ENCODE measurements at places on chromosomes 12 and 14.

- DNase-seq, result no peak
Measured at GRCh38 chr12:49956663-49957569, 4.8 kb upstream of the AQP5 start.

GRCh38 chr12:126182619-126183236 lies 1117.5 kb downstream of the AACS start:
- no peak for DNase-seq

DNA sequence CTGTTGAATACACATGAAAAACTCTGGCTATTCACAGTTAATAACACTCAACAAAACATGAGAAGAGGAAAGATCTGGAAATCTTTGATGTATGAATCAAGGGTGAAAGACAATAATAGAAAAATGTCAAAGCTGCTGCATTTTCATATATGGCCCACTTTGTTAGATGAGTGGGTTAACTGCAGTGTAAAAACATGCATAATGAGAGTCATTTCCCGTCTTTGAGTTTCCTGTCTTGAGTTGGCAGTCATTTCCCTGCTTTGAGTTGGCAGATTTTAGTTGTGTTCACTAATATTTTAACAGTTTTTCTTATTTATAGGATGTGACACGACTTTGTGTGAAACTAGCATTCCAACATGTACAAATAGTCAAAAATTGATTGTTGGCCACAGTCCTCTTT lies 87.9 kb upstream of the PTPRQ start:
- no peak for DNase-seq

- DNase-seq, result no peak
Measured at GRCh38 chr14:30153717-30154116, 226.1 kb upstream of the PRKD1 start.

DNA sequence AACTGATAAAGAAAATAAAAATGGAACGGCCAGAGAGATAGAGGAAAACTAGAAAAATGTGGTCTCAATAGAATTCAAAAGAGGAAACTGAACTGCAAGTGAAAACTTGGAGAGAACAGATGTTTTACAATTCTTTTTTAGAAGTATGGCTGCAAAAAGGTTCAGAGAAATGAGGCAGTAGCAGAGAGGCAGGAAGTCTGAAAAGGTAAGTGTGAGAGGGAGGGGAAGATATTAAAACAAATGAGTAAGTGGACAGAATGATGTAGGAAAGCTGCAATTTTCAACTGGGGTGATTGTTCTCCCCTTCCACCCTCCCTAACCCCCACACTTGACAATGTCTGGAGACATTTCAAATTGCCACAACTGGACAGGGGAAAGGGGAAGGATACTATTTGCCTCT lies 12.9 kb downstream of the BTBD7 start:
- no peak for DNase-seq

DNA sequence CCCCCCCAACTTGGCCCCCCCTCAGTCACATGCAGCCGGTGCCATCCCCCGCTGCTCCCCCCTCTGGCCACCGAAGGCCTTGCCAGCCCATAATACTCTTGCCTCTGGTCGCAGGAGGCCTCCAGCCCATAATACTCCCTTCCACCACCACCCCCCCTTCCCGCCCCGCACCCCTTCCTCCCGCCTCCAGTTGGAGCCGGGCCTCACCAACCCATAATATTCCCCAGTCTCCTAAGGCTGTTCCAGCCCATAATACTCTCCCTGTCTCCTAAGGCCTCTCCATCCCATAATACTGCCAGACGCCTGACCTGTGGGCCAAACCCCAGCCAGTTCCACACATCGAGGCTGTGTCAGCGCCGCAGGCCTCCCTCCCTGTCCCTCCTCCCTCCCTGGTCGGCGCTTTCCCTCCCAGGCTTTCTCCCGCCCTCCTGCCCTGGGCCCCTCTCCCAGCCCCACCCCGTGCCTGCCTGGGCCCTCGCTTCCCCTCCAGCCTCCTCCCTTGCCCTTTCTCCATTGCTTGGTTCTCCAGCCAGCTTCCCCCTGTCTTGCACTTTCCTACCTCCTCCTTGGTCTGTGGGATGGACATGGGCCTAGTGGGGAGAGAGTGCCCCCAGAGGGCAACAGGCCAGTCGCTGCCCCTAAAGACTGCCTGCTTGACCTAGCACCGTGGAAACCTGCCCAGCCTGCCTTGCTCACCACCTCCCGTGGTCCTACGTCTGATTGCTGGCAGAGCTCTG lies 6.8 kb upstream of the CHD4 start:
- peak; percentile 98 for DNase-seq

DNA sequence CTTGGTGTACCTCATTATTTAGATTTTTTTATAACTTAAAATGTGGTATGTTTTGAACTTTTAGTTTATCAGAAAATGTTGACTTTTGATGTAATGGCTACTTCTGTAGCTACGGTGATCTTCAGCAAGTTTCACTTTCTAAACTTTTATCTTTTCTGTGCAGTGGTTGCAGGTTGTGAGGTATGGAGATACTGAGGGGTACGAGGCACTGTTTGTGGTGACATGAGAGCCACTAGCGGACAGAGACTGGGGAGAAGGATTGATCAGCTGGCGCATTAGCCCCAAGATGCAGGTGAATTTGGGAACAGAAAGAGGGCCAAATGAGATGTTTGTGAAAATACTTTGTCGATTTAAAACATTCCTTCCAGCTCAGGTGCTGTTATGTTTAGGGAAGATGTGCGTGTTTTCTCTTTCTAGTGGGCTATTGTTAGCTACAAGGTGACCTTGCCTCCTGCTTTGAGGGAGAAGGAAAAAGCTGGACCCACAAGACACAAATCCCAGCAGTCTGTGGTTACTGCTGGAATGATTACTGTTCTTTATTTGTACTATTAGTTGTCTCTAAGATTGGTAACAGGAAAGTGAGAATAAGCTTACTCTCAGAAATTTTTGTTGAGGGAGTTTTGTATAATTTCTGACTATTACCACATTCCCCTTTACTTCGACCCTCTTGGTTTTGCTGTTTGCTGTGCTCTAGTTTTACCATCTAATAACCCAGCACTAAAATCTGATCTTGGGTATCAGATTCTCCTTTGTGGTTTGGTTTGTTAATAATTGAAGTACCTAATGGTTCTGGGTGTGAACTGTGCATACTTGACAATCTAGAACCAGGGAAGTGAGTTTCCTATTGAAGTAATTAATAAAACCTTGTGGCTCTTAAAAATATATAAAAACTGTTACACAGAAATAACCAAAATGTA lies 61.7 kb downstream of the FBXO34 start:
- DNase-seq, result no peak

DNA sequence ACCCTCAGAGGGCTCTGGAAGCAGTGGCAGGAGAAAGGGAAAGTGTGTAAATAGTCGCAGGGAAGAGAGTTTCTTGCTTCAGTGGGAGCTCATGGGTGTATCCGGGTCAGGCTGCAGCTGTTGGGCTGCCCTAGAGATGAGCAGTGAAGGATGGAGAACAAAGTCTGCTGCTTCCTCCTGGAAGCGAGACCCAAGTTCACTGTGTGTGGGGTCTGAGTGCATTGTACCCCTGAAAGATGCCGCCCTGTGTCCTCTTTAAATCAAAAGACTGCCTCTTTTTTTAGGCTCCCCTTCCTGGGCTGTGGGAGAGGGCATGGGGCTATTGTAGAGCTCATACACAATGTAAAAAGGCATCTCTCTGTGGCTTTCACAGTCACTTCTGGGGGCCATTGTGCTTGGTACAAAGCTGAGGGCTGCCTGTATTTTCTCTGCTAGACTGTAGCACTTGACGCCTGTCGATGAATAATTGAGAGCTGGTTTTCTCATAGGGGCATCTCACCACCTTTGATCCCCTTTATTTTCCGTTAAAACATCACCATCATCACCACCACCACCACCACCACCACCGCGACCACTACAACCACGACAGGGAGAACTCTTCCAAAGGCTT lies 16.7 kb downstream of the CHST11 start:
- peak; percentile 21 for DNase-seq

DNA sequence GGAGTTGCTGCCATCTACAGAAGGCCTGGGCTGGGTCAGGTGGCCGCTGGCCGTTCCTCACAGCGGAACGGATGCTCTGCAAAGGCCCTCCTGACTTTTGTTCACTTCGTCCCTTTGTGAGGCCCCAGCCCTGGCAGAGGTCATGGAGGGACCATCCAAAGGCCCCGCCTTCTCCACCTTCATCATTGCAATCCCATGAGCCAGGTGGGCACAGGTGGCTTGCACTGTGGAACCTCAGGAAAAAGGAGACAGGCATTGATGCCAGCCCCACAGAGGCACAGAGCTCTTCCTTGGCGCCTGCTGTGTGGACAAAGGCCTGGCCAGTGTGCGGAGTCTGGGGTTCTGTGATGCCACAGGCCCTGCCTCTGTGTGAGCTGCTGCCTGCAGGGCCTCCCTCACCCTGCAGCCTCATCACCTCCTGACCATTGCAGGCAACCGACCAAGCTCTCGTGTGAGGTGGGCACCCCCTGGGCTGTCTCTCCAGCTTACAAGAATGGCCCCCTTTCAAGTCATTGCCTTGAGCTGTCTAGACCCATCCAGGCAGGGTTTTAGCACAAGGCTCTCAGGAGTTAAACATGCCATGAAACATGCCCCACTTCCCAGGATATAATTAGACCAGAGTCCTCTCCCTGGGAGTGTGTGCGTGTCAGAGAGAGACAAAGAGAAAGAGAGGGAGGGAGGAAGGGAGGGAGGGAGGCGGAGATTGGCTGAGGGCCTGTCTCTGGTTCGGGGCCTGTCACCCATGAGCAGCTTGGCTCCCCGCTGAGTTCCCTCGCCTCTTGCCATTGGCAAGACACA lies 19.3 kb downstream of the NFKBIA start:
- peak; percentile 88 for DNase-seq

DNA sequence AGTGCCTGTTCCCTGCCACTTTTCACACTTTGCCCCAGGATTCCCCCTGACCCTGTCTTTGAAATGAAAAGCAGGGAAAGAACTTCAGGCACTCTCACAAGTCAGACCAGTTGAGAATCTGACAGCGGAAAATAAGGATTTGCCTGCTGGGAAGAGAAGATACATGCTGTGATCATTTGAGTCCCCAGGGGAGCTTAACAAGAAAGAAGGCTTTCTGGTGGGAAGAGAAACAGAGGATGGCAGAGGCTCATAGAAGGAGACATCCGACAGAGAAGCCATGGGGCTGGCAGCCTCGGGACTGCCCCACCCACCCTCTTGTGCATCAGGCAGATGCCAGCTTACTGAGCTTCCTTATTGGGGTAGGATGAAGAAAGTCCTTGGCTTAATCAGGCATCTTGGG lies 11.9 kb downstream of the TTC9 start:
- no peak for DNase-seq

DNA sequence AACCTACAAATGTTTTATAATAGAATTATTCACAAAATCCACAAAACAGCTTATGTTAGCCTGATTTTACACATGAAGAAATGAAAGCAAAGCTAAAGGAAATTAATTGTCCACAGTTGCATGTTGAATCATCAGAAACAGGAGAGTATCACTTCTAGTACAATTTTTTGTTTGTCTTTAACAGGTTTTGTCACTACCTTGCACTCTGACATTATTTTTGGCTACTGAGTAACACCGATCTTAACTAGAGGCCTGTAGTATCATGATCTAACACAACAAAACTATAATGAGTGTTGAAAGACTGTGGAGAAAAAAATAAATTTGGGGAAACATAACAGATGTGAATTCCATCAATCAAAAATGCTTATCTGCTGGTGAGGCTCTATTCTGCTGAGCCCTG lies 60.1 kb downstream of the TAOK3 start:
- no peak for DNase-seq

DNA sequence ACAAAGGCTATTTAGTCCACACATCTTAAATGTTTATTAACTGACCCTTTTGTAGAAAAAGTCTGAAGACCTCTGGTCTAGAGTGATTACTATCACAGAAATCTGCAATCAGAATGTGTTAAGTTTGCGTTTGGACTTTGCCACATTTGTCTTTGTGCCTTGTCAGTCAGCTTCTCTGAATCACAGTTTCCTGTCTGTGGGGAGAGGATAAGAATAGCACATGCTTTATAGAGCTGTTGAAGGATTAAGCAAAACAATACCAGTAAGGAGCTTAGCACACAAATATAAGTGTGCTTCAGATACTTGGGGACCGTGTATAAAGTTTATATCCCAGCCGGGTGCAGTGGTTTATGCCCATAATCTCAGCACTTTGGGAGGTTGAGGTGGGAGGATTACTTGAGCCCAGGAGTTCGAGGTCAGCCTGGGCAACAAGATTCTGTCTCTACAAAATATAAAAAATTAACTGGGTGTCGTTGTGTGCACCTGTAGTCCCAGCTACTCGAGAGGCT lies 63.0 kb upstream of the BTG1 start:
- DNase-seq, result peak; percentile 43

Data from foreskin fibroblast (primary cell).